Activated CD4-positive, alpha-beta T cell treated with anti-CD3 and anti-CD28 coated beads, Interleukin-2, amount 10 ng/mL, durations not matched to agents 24 days and 14 days (primary cell): ENCODE measurements at places on chromosomes 4 and X. TPM values are rescaled to one million over a fixed set of nuclear protein-coding genes. Genes with fewer than 3 reads are reported as not detected.

GRCh38 chr4:37646247-37646646, 39.9 kb downstream of the RELL1 start:
- peaks cover 39% of the 10 kb centered on the region for H3K36me3 ChIP-seq
- no peak for DNase-seq
- H3K27ac ChIP-seq: no peak overlapping the region
- no peak overlapping the region for H3K4me3 ChIP-seq
- no peaks in the 10 kb centered on the region for H3K27me3 ChIP-seq

- H3K27me3 ChIP-seq: peaks cover 3% of the 10 kb centered on the region
- peak within 1 kb of the TSS; percentile 55 for H3K4me3 ChIP-seq
- peaks cover 14% of the 10 kb centered on the region for H3K4me1 ChIP-seq
- H3K27ac ChIP-seq: no peak within 1 kb of the TSS
- no peaks in the 10 kb centered on the region for H3K36me3 ChIP-seq
Observed at GRCh38 chr4:89894649-89895550, at the start of gene MMRN1. Gene MMRN1 (plus strand): TSS chr4:89894854. CDS start chr4:89894972, 118 bp downstream.

GRCh38 chrX:82748906-82749505, 759.1 kb upstream of the POU3F4 start:
- H3K4me3 ChIP-seq: no peak overlapping the region
- H3K36me3 ChIP-seq: no peaks in the 10 kb centered on the region
- DNase-seq: no peak

DNA sequence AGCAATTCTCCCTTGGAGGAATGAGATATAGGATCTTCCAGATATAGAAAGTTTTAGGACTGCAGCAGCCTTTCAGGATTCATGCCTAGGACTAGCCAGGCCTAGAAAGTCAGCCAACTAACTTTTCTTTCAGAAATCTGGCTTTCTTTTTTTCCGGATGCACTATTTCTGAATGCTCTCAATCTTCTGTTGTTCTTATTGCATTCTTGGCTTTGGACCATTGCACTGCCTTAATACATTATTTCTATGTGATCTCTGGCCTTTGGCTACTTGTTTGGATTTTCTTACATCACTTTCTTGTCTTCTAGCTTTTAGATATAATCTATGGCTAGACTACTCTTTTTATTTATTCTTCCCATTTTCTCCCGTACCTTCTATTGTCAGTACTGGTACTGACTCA, 813.1 kb upstream of the HTR2C start:
- no peak overlapping the region for H3K27ac ChIP-seq
- no peak for DNase-seq
- no peaks in the 10 kb centered on the region for H3K36me3 ChIP-seq
- H3K4me3 ChIP-seq: no peak overlapping the region
- no peaks in the 10 kb centered on the region for H3K4me1 ChIP-seq

GRCh38 chr4:24912252-24913118, at the start of gene CCDC149:
Gene CCDC149 (minus strand): TSS chr4:24913042. CDS start chr4:24912864, 178 bp downstream.
- H3K27ac ChIP-seq: no peak within 1 kb of the TSS
- no peaks in the 10 kb centered on the region for H3K36me3 ChIP-seq
- peak within 1 kb of the TSS; percentile 55 for H3K4me3 ChIP-seq
- peaks cover 31% of the 10 kb centered on the region for H3K27me3 ChIP-seq
- no peaks in the 10 kb centered on the region for H3K4me1 ChIP-seq

- H3K27me3 ChIP-seq: no peaks in the 10 kb centered on the region
- no peaks in the 10 kb centered on the region for H3K4me1 ChIP-seq
- H3K4me3 ChIP-seq: no peak overlapping the region
- DNase-seq: no peak
- H3K36me3 ChIP-seq: no peaks in the 10 kb centered on the region
Observed at GRCh38 chrX:141201962-141202361, 25.0 kb upstream of the LDOC1 start.

DNA sequence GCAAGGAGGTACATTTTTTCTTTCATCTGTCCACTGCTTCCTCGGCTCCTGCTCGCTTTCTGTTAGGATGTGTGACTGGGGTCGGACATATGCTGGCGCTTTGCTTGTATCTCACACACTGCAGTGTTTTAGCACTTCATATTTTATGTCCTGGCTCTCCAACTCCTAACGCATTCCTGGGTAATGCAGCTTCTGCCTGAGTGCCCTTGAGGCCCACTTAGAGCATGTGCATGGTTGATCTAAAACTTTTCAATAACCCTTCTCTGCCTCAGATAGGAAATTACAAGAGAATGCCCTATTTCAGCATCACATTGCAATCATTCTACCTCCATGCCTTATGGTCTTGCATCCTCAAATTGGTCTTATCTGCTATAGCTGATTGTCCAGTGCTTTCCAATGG, 65.3 kb downstream of the NEIL3 start:
- peaks cover 24% of the 10 kb centered on the region for H3K27me3 ChIP-seq
- no peak overlapping the region for H3K27ac ChIP-seq
- DNase-seq: no peak
- no peaks in the 10 kb centered on the region for H3K4me1 ChIP-seq

GRCh38 chr4:161919442-161920220, 244.2 kb downstream of the FSTL5 start:
- no peaks in the 10 kb centered on the region for H3K36me3 ChIP-seq
- DNase-seq: no peak

- peak; percentile 73 for DNase-seq
- peak overlapping the region; percentile 87 for H3K4me3 ChIP-seq
- peak overlapping the region; percentile 79 for H3K27ac ChIP-seq
Observed at GRCh38 chr4:2961421-2961810, 1.8 kb downstream of the NOP14 start.

DNA sequence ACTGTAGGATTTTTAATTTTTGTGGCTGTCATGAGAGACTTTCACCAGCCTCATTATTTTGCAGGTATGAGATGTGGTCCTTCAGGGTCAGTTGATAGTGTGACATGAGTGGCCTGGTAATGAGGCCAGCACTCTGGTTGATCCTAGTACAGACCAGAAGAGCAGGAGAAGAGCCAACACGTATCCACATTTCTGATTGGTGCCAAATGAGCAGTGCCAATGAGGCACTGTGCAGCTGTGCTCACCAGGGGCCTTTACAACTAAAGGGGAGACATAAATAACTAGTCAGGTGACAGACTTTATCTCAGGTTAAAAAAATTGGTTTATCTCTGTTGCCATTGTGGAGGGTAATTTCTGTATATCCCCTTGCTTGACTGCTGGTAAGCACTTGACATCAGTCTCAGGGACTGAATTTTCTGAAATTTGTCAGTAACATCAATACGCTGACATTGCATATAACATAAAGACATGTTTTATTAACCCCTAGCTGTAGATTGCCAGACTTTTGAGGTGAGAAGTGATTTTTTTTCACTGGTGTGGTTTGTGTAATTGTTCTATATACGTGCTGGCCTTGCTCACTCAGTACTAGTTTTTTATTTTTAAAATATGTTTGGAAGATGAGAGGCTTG, 101.2 kb downstream of the AFF1 start:
- no peaks in the 10 kb centered on the region for H3K27me3 ChIP-seq
- no peak for DNase-seq
- H3K4me1 ChIP-seq: peaks cover 12% of the 10 kb centered on the region
- H3K36me3 ChIP-seq: no peaks in the 10 kb centered on the region

- DNase-seq: peak; percentile 56
- H3K36me3 ChIP-seq: no peaks in the 10 kb centered on the region
- no peaks in the 10 kb centered on the region for H3K27me3 ChIP-seq
- H3K27ac ChIP-seq: peak overlapping the region; percentile 26
Observed at GRCh38 chr4:88949605-88950004, 107.4 kb downstream of the FAM13A start.

DNA sequence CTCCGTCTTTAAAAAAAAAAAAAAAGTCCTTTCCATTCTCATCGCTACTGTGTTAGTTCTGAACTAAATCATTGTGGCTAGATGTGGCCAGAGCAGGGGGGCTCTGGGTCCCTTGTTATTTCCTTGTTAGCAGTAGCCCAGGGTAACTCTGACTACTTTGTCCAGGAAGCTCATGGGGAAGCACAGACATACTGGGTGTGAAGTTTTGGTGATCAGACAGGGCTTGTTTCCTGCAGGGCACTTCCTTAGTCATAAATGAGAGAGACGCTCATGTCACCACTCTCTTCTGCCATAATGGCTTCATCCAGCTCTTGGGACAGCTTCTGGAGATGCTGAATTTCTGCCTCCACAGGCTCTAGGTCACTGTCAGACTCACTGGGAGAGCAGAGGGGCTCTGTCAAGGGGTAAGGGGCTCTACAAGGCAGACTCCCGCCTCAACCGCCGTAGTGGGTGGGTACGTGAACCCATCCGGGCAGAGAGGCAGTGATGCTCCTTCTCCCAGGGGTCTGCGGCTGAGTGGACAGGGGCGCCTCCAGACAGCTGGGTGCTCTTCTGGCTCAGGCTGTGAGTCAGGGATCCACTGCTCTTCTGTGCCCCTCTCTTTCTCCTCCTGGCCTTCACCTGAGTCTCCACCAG, 12.9 kb downstream of the STIM2 start:
- peak; percentile 86 for DNase-seq
- peaks cover 59% of the 10 kb centered on the region for H3K4me1 ChIP-seq
- peaks cover 22% of the 10 kb centered on the region for H3K36me3 ChIP-seq
- peak overlapping the region; percentile 46 for H3K4me3 ChIP-seq

DNA sequence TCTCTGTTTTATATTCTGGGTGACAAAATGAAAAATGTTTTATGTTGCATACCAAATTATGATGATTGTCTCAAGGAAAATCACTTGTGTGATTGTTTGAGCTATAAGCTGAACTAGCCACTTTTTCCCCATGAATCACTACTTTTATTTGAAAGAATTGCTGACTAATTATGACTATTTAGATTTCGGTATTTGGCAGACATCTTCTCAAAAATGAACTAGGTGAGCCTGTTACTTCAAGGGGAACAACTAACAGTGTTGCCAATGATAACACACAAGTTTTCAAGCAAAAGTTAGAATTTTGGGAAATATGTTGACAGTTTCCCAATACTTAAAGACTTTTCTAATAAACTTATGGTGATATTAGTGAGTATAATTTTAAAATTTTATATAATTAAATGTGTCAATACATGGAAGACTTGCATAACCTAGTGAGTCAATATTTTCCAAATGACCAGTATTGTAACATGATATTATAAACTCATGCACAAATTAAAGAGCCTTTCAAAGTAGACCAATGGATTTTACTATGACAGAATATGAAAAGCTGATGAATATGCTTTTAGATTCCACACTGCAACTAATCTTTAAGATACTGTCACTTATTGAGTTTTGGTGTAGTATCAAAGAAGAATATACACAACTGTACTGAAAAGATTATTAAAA, 187.7 kb upstream of the GATB start:
- peaks cover 9% of the 10 kb centered on the region for H3K36me3 ChIP-seq
- no peaks in the 10 kb centered on the region for H3K27me3 ChIP-seq
- no peaks in the 10 kb centered on the region for H3K4me1 ChIP-seq
- H3K27ac ChIP-seq: no peak overlapping the region
- no peak for DNase-seq
- no peak overlapping the region for H3K4me3 ChIP-seq

GRCh38 chrX:20432048-20432447, 165.3 kb upstream of the RPS6KA3 start:
- no peak for DNase-seq
- no peaks in the 10 kb centered on the region for H3K27me3 ChIP-seq
- H3K36me3 ChIP-seq: no peaks in the 10 kb centered on the region
- peak overlapping the region; percentile 81 for H3K27ac ChIP-seq
- H3K4me1 ChIP-seq: peaks cover 19% of the 10 kb centered on the region

DNA sequence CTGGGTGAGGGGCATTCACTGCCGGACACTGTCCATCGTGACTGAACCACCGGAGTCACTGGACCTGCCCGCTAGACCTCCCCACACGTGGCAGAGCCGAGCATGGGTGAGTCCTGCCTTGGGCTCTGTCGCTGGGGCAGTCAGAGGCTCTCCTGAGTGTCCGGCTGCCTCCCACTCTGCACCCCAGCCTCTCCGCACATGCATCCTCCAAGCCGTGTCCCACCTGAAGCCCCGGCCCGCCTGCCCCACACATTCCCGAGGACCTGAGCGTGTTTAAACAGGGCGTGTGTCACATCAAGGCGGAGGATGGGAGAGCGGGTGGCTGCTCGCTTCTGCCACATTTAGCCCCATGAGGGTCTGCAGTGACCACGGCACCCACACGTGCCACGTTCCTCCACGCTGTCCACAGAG, 4.7 kb downstream of the CPLX1 start:
- H3K27ac ChIP-seq: no peak overlapping the region
- no peak for DNase-seq
- peaks cover 2% of the 10 kb centered on the region for H3K4me1 ChIP-seq
- H3K4me3 ChIP-seq: no peak overlapping the region
- peaks cover 31% of the 10 kb centered on the region for H3K27me3 ChIP-seq
- H3K36me3 ChIP-seq: no peaks in the 10 kb centered on the region

DNA sequence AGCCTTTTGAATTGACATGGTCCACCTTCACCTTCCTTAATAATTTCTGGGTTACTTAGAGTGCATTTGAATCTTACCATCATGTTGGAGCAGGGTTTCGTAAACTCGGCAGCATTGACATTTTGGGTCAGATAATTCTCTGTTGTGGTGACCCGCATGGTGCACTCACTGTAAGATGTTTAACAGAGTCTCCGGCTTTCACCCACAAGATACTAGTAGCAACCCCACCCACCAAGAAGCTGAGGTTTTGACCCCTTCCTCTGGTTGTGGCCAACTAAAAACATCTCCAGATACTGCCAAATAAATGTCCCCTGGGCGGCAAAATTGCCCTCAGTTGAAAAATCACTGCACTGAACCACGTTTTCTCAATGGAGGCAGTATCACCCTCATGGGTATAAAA, 62.7 kb downstream of the CHST7 start:
- peak overlapping the region; percentile 41 for H3K27ac ChIP-seq
- peaks cover 29% of the 10 kb centered on the region for H3K36me3 ChIP-seq
- no peaks in the 10 kb centered on the region for H3K27me3 ChIP-seq
- H3K4me3 ChIP-seq: no peak overlapping the region
- no peak for DNase-seq

- no peaks in the 10 kb centered on the region for H3K36me3 ChIP-seq
- DNase-seq: no peak
- no peaks in the 10 kb centered on the region for H3K27me3 ChIP-seq
- H3K27ac ChIP-seq: no peak overlapping the region
Observed at GRCh38 chrX:53163436-53163835, 61.6 kb downstream of the KDM5C start.

DNA sequence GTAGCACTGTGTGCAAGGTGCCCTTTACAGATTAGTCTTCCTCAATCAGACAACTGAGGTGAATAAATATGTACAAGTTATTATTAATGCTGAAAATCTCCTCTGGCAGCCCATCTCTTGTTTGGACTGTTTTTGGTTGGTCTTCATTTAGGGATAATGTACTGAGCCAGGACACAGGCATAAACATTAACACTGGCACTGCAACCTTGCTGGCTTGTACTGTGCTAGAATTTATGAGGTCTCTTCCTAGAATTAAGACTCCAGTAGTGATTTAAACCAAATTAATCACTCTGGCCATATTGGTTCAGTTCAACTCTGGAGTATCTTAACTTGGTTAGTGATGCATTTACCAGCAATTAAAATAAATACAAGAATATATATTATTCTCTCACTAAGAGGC, 244.7 kb upstream of the GK2 start:
- H3K4me3 ChIP-seq: no peak overlapping the region
- no peak overlapping the region for H3K27ac ChIP-seq
- no peaks in the 10 kb centered on the region for H3K27me3 ChIP-seq
- DNase-seq: no peak
- no peaks in the 10 kb centered on the region for H3K36me3 ChIP-seq

Gene ARHGAP36
- total RNA-seq: not detected in 2 replicates

Gene NDST4
- total RNA-seq: not detected in 2 replicates

Gene USP17L21
- total RNA-seq: not detected in 2 replicates

Gene SLITRK2
- total RNA-seq: not detected in 2 replicates

Gene RBMXL3
- total RNA-seq: not detected in 2 replicates

Gene NPY1R
- total RNA-seq: not detected in 2 replicates

Gene ALB
- total RNA-seq: not detected in 2 replicates

Gene CDS1
- total RNA-seq: not detected in 2 replicates

Gene ELF2
- 30.1 and 30.5 TPM in 2 replicates for total RNA-seq

Gene TIMM8A
- 28.3 and 32.8 TPM in 2 replicates for total RNA-seq

Gene JADE3
- total RNA-seq: 1.5 and 1.6 TPM in 2 replicates

Gene CXorf65
- total RNA-seq: 17.9 and 24.9 TPM in 2 replicates

Gene SLC9A7
- 37.7 and 43.8 TPM in 2 replicates for total RNA-seq
